Activated CD4-positive, alpha-beta T cell treated with anti-CD3 and anti-CD28 coated beads for 4 hours (primary cell): ENCODE measurements at places on chromosomes 7 and 10.

GRCh38 chr10:93462371-93462770 is 19.8 kb downstream of the MYOF start:
- no peak for DNase-seq

- no peak for DNase-seq
These were observed 909.2 kb upstream of the AUTS2 start for GRCh38 chr7:68689087-68689433.

DNA sequence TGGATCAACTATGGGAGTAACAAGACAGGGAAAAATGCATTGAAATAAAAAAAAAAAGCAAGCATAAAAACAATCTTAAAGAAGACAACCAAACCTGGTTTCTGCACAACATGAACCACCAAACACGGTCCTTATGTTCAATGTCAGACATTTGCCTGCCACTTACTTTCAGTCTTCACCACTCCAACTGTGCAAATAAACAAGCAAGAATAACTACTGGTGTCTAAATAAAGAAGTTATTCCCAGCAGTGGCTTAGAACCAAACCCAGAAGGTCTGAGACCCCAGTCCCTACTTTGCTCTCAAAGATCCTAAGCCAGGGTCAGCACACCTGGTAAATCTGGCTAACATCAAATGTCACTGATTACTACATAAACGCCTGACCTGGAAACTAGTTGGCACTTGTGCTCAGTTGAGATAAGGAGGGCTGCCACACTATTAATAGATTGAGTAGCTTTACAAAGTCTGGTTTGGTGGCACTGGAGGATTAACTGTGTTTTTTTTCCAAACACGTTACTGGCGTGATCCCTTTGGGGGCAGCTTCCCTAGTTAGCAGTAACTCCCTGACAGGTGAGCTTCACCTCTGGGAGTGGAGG is 62.7 kb upstream of the ABLIM1 start:
- DNase-seq, result no peak

GRCh38 chr10:33897291-33897752 is 562.9 kb upstream of the NRP1 start:
- no peak for DNase-seq

DNA sequence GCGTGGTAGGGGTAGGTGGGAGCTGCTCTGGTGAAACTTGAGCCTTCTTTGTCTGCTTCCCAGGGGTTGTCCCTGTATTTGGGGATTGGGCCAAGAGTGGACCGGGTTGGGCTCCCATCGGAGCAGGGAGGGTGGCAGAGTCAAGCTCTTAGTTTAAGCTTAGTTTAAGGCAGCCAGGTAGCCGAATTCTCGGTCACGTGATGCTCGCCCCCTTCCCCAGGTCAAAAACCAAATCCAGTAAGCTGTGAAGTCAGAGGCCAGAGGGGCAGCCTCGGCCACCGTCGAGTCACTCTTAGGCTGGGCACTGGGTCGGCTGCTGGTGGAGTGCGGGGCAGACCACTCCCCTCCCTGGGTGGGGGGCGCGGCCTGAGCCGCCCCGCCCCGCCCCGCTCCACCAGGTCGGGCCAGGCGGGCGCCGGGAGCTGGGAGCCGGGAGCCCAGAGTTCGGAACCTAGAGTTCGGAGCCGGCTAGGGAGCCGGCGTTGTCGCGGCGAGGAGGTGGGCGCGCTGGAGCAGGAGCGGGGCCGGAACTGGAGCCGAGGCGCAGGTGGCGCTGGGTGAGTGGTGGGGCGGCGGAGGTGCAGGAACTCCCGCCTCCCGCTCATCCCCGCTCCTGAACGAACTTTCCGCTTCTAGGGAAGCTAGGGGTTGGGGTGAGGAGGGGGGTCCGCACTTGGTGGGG is 2.8 kb upstream of the LZTS2 start:
- DNase-seq, result peak; percentile 37

DNA sequence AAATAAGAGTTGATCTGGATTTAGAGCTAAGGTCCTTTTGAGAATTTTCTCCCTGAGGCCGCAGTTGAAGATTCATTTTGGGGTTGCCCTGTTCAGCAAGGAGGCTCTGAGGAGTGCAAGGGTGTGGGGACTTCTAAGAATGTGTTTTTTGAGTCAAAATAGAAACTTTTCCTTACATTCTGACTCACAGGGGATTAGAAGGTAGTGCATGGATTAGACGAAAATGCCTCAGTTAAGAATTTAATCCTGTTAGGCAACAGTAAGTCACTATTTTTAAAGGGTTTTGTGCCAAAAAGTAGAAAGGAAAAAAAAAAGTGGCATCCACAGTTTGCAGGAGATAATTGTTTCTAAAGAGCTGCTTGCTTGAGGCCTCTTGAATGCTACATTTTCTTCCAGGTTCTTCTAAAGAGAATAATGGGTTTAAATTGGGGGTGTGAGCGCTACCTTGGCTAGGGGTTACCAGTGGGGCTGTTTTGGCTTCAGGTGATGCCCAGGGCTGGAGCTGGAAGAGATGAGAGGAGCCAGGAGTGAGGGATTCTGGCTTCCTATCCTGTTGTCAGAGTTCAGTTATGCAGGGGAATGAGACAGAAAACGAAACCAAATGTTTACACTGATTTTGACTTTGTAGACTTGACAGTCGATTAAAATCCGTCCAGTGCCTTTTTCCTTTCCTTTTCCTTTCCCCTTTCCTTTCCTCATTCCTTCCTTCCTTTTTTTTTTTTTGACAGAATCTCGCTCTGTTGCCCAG is 52.9 kb downstream of the BAMBI start:
- no peak for DNase-seq

- no peak for DNase-seq
These were observed 64.4 kb downstream of the SAMD9 start for GRCh38 chr7:93053209-93053948.

DNA sequence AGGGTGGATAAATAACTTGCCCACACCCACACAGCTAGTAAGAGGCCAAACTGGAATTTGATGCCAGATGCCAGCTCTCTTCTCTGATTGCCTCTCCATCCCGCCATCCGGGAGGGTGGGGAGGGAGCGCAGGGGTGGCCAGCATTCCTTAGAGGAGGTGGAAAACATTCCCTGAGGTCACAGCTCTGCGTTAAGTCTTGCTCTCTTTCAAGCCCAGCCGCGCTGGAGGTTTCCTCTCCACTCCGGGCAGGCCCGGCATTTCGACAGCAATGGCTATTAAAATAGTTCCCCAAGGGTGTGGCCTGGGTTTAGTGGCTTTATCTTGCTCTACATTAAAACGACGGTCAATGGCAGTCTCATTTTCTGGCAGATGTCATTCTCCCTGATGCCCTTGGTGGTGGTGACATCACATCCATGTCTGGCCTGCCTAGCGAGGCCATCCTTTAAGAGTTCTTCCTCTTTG is 16.1 kb upstream of the C10orf71 start:
- DNase-seq, result no peak

DNA sequence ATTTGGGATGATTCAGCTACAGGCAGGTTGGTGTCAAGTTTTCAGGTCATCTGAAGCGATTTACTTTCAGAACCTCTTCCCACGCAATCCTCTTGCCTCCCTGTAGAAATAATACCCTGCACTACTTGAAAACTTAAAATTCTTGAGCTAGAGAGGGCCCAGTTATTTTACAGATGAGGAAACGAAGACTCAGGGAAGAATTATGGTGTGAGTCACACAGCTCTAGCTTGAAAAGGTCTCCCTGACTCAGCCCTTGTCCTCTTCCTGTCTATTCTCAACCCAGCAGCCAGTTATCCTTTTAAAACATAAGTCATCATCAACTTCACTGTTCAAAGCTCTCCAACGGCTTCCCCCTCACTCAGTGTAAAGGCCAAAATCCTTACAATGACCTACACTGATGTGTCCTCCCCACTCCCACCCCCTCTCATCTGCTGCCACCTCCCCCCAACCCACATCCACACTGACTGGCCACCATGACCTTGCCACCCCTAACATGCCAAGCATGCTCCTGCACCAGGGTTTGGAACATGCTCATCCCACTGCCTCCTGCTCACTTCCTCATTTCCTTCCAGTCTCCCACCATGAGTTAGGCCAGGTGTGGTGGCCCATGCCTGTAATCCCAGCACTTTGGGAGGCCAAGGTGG is 3.4 kb downstream of the DNMBP start:
- peak; percentile 21 for DNase-seq

DNA sequence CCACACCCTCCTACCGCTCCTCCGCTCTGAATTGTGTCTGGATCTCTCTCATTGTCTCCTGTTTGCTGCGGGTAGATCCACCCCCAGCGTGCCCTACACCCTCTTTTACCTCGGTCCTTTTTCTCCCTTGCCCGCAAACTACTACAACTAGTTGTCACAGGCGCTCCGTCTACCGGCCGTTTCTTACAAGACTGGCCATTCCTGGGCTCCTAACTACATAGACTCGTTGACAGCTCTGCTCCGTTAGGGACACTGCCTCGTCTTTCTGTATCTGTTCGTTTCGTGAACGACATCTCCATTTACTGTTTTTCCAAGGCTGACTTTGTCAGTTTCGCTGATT is 786 bp downstream of the TAF3 start:
- DNase-seq, result peak; percentile 12

- peak; percentile 39 for DNase-seq
These were observed 348.1 kb downstream of the GATA3 start for GRCh38 chr10:8402576-8402975.

- no peak for DNase-seq
These were observed 308.3 kb upstream of the IGFBP3 start for GRCh38 chr7:46229409-46229808.

GRCh38 chr7:118061386-118061785 is 122.6 kb upstream of the LSM8 start:
- DNase-seq, result no peak

DNA sequence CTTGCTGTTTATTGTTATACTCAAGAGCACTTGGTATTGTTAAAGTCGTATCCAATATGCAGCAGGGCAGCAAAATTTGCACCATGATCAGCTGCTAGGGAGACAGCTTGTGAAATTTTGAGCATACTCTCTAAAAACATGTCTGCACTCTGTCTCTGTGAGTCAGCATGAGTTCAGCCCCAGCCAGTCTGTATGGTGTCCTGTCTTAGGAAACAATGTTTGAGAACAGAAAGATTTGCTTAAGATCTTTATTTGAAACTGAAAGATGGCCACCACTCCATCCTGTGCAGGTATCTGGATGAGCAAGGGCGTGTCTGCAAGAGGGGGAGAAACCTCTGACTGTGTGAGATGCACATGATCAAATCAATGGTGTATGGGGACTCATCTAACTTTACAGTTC is 97.1 kb downstream of the GNAI1 start:
- no peak for DNase-seq

DNA sequence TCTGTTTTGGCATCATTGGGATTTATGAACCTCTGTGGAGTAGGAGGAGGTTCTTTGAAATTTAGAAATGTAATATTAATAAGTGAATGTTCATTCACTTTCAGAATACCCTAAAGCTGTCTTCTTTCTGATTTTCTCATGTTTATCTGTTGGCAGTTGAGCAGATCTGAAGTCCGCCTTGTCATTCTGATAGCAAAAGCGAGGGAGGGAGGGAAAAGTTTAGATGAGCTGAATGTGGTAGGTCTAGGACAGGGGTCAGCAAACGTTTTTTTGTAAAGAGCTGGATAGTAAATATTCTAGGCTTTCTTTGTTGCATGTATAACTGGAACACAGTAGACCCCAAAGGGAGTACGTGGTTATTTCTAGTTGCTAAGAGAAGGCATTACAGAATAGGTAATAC is 94.4 kb upstream of the GATA3 start:
- DNase-seq, result no peak

- no peak for DNase-seq
These were observed 121.1 kb upstream of the RHOBTB1 start for GRCh38 chr10:61065051-61065450.

DNA sequence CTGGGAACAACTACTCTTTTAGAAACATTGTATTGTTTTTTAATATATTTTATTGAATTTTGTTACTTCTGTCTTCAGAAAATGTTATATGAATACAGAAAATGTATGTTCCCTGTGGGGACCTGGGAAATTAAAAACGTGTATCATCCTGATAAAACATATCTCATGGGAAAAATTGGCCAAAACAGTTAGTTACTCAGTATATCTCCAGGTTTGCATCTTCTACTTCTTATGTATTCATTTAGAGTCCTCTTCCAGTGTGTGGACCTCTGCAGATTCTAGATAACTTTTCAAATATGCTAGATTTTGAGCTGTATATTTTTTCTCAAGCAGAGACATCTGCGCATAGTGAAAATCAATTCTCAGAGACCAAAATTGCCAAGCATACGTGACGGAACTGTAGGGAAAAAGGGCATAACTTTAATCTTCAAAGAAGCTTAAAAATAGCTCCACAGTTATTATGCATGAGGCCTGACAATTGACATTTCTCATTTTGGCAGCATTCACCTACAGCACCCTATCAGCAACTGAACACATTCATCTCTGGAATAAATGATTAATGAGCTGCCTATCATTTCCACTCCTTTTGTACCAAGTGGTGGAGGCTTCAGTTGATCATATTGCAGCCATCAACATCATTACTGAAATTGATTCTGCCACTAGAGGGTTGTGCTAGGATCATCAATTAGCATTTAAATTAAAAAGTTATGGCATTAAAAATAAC is 26.4 kb upstream of the UMAD1 start:
- no peak for DNase-seq

GRCh38 chr7:140559410-140559809 is 80.1 kb upstream of the MKRN1 start:
- DNase-seq, result no peak

DNA sequence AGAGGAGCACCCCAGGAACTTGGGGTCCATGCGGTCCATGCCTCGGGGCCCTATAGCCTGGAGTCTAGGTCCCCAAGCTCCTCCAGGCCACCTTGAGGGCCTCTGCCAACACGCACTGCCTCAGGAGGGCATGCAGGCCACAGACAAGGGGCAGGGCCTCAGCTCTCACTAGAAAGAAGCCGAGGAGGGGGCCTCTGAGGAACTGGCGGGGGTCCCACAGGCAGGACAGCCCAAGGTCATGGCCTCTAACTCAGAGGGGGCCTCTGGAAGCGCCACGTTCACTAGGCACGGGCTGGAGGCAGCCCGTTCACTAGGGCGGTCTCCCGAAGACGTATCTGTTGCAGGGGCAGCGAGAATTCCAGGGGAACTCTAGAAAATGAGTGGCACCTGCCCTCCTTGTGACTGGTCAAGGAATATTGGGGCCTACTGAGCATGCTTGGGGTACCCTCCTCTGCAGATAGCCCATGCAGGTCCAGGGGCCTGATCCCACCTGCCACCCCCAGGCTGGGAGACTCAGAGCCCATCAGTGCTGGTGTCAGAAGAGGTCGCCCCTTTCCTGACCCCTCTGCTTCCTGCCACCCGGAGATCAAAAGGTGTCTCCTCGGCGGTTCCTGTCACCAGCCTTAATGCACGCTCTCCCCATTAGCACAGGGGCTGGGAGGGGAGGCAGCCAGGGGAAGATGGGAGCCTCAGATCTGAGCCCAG is 86.7 kb upstream of the RET start:
- no peak for DNase-seq

DNA sequence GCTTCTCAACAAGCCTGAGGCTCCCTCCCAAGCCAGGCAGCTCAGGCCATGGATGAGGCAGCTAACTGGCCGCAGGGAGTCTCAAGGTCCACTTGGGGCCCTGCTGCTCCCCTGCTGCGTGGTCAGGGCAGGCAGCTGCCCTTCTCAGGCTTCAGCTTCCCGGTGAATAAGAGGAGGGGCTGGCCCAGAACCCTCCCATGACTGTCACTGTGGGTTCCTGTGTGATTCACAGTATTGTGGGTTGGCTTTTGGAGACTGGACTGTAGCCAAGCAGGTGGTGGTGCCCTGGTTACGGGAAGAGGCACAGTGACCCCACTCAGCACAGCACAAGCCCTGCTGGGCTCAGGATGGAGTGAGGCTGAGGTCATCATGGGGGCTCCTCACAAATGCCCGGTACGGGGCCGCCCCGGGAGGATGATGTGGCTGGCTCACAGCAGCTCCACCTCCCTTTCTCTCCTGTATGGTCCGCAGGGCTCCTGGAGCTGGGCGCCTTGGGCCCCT is 189.8 kb downstream of the HECW1 start:
- no peak for DNase-seq

GRCh38 chr7:142869434-142869833 is 14.6 kb downstream of the EPHB6 start:
- no peak for DNase-seq
